ENCODE measurements at places on chromosomes 5 and 9. TPM values are rescaled to one million over a fixed set of nuclear protein-coding genes. Genes with fewer than 3 reads are reported as not detected.

Gene TMEM203
- polyA plus RNA-seq, result 21.6 TPM

Gene GFI1B
- polyA plus RNA-seq, result 0.02 TPM

Gene FCN2
- polyA plus RNA-seq, result 0.16 TPM

Gene TEX48
- not detected for polyA plus RNA-seq

Gene IFNB1
- not detected for polyA plus RNA-seq

Gene INSL4
- polyA plus RNA-seq, result not detected

Gene IL13
- not detected for polyA plus RNA-seq

Gene PCDHGB7
- 1.4 TPM for polyA plus RNA-seq

Gene C5orf46
- polyA plus RNA-seq, result not detected

Gene FGD3
- 2.3 TPM for polyA plus RNA-seq

Gene PCDHGC5
- polyA plus RNA-seq, result 0.05 TPM

Gene SLC4A9
- 0.20 TPM for polyA plus RNA-seq

Gene LCN2
- 2,097 TPM for polyA plus RNA-seq

Gene MEIKIN
- 0.12 TPM for polyA plus RNA-seq

Gene TLX3
- polyA plus RNA-seq, result not detected

Gene HRH2
- 0.18 TPM for polyA plus RNA-seq

Gene OR1L4
- polyA plus RNA-seq, result not detected

Gene CSF2
- polyA plus RNA-seq, result 0.05 TPM

Gene SLC30A5
- 20.2 TPM for polyA plus RNA-seq

Gene PFN3
- polyA plus RNA-seq, result 0.21 TPM

Gene SPINK13
- polyA plus RNA-seq, result not detected

Gene WNK2
- polyA plus RNA-seq, result 3.4 TPM

Gene CFAP90
- 0.06 TPM for polyA plus RNA-seq

Gene TPPP
- polyA plus RNA-seq, result 1.7 TPM

Gene MAST4
- 18.3 TPM for polyA plus RNA-seq

Gene HMMR
- polyA plus RNA-seq, result 2.1 TPM

Gene C5orf63
- polyA plus RNA-seq, result 4.1 TPM

Gene SARDH
- polyA plus RNA-seq, result 0.20 TPM

Gene SLC23A1
- 0.01 TPM for polyA plus RNA-seq

Gene GRHPR
- polyA plus RNA-seq, result 36.5 TPM

Gene SCGB3A2
- 0.13 TPM for polyA plus RNA-seq

Gene TAF11L5
- polyA plus RNA-seq, result not detected

Gene CARD9
- polyA plus RNA-seq, result 1.8 TPM

Gene PPP2R2B
- 0.92 TPM for polyA plus RNA-seq

Gene SPOCK1
- polyA plus RNA-seq, result 0.88 TPM

Gene PKN3
- polyA plus RNA-seq, result 4.3 TPM

Gene CNTFR
- 0.54 TPM for polyA plus RNA-seq

Gene NKD2
- polyA plus RNA-seq, result 4.5 TPM

Gene DTWD2
- 2.1 TPM for polyA plus RNA-seq

Gene TOMM5
- 113 TPM for polyA plus RNA-seq

Gene CCIN
- polyA plus RNA-seq, result not detected

Gene NXNL2
- 0.22 TPM for polyA plus RNA-seq

Gene LCN1
- not detected for polyA plus RNA-seq

Gene TRPM6
- 0.10 TPM for polyA plus RNA-seq

All from esophagus (tissue), 2 donors.